ENCODE measurements at places on chromosomes 3 and 15. TPM values are rescaled to one million over a fixed set of nuclear protein-coding genes. Genes with fewer than 3 reads are reported as not detected.

TEX55 gene
- not detected for polyA plus RNA-seq

SLC35G2 gene
- 3.4 TPM for polyA plus RNA-seq

HYAL1 gene
- 7.1 TPM for polyA plus RNA-seq

CORO2B gene
- 23.5 TPM for polyA plus RNA-seq

CD200R1 gene
- 1.3 TPM for polyA plus RNA-seq

GP9 gene
- 2.2 TPM for polyA plus RNA-seq

CRABP1 gene
- 52.7 TPM for polyA plus RNA-seq

STXBP5L gene
- 0.20 TPM for polyA plus RNA-seq

GRK7 gene
- 0.12 TPM for polyA plus RNA-seq

RHOV gene
- polyA plus RNA-seq: 1.7 TPM

ZNF662 gene
- polyA plus RNA-seq: 23.2 TPM

RTP1 gene
- polyA plus RNA-seq: not detected

PCSK6 gene
- polyA plus RNA-seq: 9.2 TPM

RAD18 gene
- 9.6 TPM for polyA plus RNA-seq

PRSS50 gene
- 2.4 TPM for polyA plus RNA-seq

CYP1A2 gene
- polyA plus RNA-seq: 0.11 TPM

B3GALNT1 gene
- polyA plus RNA-seq: 50.1 TPM

ACTRT3 gene
- 4.1 TPM for polyA plus RNA-seq

MUC13 gene
- not detected for polyA plus RNA-seq

VIPR1 gene
- polyA plus RNA-seq: 0.74 TPM

SLC22A13 gene
- 2.4 TPM for polyA plus RNA-seq

EFCC1 gene
- polyA plus RNA-seq: 2.2 TPM

ZNF197 gene
- 34.3 TPM for polyA plus RNA-seq

SPPL2A gene
- 132 TPM for polyA plus RNA-seq

SPINK8 gene
- not detected for polyA plus RNA-seq

STRC gene
- polyA plus RNA-seq: 0.59 TPM

GOLGA6L10 gene
- polyA plus RNA-seq: 3.7 TPM

MAGI1 gene
- 29.7 TPM for polyA plus RNA-seq

FANCD2OS gene
- polyA plus RNA-seq: not detected

CHMP2B gene
- 55.5 TPM for polyA plus RNA-seq

APOD gene
- 11.7 TPM for polyA plus RNA-seq

IGDCC3 gene
- 6.1 TPM for polyA plus RNA-seq

XIRP1 gene
- polyA plus RNA-seq: 0.16 TPM

ZNF717 gene
- polyA plus RNA-seq: 17.6 TPM

CCR3 gene
- polyA plus RNA-seq: not detected

CDHR4 gene
- not detected for polyA plus RNA-seq

GP5 gene
- polyA plus RNA-seq: 0.85 TPM

MYO9A gene
- polyA plus RNA-seq: 37.7 TPM

RTP4 gene
- 0.99 TPM for polyA plus RNA-seq

EIF1B gene
- 125 TPM for polyA plus RNA-seq

GOLGA8T gene
- 0.75 TPM for polyA plus RNA-seq

C2CD4A gene
- 0.35 TPM for polyA plus RNA-seq

MB21D2 gene
- polyA plus RNA-seq: 18.3 TPM

GOLGA8O gene
- polyA plus RNA-seq: 0.64 TPM

CCDC39 gene
- 5.2 TPM for polyA plus RNA-seq

CD96 gene
- polyA plus RNA-seq: 1.4 TPM

TRANK1 gene
- 5.5 TPM for polyA plus RNA-seq

GHSR gene
- polyA plus RNA-seq: not detected

THSD4 gene
- polyA plus RNA-seq: 39.4 TPM

LCTL gene
- 0.17 TPM for polyA plus RNA-seq

PLCH1 gene
- 10.7 TPM for polyA plus RNA-seq

TBCCD1 gene
- 19.3 TPM for polyA plus RNA-seq
